ENCODE measurements at places on chromosomes 12 and 14.
A peak's percentile ranks its signal among the peaks of the same experiment; 100 is the strongest.

DNA sequence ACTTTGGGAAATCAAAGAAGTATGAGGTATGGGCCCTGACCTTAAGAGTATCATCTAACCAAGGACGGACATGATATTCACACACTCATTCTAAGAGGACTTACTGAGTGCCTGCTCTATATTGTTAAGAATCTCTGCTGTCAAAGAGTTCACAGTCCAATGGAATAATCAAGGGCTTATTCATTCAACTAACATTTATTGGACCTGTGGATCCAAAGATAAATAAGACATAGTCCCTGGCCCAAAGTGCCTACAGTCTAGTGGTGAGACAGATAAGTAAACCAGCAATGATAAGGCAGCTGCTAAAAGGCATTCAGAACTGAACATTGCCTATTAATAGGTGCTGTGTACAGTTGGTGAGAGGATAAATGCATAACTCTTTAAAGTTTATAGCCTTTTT, 11.0 kb downstream of the WDR20 start:
- no peak for DNase-seq

DNA sequence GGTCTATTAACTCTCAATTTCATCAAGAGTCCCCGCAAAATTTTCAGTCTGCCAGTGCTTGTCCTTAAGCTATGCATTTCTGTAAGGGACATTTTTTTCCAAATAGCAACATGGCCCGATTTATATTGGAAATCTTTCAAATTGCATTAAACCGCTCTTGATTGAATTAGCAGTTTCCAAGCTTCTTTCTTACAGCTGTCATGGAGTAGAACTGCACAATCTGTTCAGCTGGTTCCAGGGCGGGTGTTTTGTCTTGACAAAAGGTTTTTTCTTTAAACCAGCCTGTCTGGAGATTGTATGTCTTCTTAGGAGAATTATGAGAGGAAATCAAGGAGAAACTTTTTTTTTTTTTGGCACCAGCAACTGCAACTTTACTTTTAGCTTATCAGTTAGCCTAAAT, 185.8 kb downstream of the ALG10B start:
- DNase-seq, result peak; percentile 93

- DNase-seq, result peak; percentile 6
Measured at GRCh38 chr12:75816897-75817296, 214.7 kb downstream of the PHLDA1 start.

DNA sequence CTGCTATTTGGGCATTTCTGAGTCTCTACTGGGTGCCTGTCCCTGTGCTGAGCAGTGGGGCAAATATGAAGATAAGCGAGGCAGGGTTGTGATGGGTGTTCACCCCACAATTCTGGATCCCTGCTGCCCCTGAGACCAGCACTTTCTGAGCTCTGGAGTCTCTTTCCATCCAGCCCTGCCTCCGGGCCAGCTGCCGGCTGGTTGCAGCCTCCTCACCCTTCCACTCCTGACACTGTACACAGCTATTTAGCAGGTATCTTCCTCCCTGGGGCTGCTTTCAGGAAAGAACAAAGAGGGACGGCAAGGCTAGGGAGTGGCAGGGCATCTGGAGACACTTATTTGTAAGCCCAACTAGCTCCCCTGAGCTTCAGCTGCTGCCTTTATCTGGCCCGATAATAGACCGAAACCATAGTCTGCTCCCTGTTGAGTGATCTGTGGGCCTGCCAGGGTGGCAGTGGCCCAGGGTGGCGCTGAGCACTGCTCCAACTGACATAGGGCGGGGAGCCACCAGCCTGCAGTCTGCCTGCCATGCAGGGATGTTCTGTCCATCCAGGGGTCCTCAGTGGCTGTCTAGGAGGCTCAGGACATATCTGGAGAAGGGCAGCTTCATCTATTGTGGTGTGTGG, 7.6 kb upstream of the KRT80 start:
- DNase-seq, result no peak

DNA sequence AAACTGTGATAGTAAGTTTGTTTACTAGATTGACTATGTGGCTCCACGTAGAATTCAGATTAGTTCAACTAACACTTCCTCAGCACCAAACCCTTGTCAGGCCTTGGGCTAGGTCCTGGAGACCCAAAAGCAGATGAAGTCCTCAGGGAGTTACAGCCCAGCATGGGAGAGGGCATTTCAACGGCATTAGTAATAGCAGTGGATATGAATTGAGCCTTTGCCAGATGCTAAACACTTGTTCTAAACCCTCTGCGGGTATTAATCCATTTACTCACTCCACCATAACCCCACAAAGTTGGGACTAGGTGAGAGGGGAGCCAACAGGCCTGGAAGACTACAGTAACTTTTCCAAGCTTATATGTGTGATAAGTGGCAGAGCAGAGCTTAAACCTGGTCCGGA, 714.6 kb downstream of the DIO2 start:
- peak; percentile 26 for DNase-seq

- peak; percentile 60 for DNase-seq
Measured at GRCh38 chr12:119258556-119258955, 76.0 kb upstream of the CCDC60 start.

- no peak for DNase-seq
Measured at GRCh38 chr12:63078906-63079305, 72.1 kb downstream of the AVPR1A start.

- no peak for DNase-seq
Measured at GRCh38 chr12:84694116-84694515, 218.5 kb downstream of the SLC6A15 start.

DNA sequence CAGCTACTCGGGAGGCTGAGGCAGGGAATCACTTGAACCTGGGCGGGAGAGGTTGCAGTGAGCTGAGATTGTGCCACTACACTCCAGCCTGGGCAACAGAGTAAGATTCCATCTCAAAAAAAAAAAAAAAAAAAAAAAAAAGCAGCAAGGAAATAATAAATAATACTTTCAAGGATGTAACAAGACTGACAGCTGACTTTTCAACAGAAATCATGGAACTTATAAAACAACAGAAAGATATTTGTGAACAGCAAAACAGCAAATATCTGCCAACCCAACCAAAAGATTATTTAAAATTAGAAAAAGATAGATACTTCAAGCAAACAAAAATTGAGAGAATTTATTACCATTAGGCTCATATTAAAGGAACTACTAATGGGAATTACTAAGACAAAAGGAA, 115.1 kb downstream of the TSHR start:
- DNase-seq, result no peak

DNA sequence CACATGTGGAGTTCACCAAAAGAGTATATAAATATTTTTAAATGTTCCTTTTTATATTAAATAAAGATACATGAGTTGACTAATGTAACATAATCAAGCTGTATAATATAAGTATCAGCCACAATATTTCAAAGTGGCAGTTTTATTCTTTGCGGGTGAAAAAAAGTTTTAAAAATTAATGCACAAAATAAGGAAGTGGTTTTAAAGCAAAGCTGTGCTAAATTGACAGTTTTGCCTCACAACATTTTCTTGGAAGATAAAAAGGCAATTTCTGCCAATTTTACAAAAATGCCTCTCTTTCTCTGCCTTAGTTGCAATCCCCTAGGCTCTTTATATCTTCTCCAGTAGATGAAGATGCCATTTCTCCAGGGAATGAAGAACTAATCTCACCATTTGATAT, 719.1 kb downstream of the C12orf50 start:
- DNase-seq, result no peak

DNA sequence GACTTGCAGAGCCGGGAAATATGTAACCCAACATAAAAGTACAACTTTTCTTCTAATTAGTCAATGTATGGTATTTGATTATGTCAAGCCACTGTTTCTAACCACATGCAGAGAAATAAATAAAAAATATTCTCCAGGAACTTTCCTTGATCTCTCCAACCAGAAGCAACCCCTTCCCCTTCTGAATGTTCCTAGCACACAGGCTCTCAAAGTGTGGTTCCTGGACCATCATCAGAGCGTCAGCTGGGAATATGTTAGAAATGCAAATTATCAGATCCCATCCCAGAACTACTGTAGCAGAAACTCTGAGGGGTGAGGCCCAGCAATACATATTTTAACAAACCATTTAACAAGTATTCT, 21.0 kb upstream of the ITPR2 start:
- no peak for DNase-seq

- DNase-seq, result peak; percentile 83
Measured at GRCh38 chr12:96233939-96234461, 39.8 kb downstream of the ELK3 start.

GRCh38 chr14:63163306-63163705, 40.9 kb upstream of the RHOJ start:
- DNase-seq, result no peak

DNA sequence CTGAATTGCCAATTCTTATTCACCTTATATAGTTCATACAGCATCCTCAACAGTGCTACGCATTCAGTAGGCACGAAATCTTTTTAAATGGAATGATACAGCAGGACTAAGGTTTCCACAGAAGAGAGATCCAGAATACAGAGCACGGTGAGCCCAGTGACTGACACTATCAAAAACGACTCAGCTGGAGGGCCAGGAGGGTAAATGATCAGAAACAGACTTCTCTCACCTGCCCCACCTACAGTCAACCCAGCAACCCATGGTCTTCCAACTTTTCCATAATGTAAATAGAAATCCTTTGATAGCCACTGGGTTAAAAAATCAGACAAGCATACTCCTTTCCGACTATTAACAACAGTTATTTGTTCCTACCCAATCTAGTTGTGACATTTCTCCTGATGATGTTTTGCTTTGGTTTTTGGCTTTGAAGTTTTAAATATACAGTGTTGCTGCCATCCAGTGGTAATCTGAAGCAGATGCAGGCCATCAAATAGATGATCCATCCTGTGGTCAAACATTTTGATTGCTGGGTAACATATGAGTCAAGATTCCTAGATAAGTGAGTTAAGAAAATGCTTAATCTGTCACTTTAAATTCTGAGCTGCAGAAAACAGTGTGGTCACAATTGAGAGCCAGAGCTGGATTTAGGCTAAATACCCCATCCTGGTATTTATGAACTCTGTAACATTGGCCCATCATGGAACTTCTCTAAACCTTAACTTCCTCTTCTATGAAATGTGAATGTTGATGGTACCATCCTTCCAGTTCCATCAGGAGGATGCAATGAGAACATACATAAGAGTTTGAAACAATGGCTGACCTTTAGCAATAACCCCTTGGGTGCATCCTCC, 42.0 kb downstream of the GPHB5 start:
- DNase-seq, result peak; percentile 68

DNA sequence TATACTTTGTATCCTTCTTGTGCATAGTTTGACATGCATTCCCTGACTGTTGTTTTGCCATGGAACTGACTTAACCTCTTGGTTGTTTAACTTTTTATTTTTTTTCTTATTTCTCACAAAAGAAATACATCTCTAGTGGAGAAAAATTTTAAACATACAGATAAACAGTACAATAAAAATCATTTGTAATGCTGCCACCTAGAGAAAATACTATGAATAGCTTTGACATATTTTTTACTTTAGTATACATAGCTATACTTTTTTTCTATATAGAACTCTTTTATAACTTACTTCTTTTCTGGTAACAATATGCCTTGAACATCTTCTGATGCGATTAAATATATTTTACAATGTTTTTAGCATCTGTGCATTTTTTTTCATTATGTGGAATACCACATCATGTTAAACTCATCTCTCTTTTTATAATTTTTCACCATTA, 184.5 kb downstream of the AKAP6 start:
- peak; percentile 10 for DNase-seq

- DNase-seq, result peak; percentile 7
Measured at GRCh38 chr14:99751539-99752485, 41.4 kb upstream of the EML1 start.

DNA sequence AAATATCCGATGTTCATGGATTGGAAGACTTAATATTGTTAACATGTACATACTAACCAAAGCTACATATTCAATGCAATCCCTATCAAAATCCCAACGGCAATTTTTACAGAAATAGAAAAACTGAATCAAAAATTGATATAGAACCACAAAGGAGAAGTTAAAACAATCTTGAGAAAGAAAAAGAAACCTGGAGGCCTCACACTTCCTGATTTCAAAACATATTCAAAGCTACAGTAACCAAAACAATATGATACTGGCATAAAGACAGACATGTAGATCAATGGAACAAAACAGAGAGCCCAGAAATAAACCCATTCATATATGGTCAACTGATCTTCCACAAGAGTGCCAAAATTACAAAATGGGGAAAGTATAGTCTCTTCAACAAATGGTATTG, 5.4 kb upstream of the PELI2 start:
- no peak for DNase-seq

DNA sequence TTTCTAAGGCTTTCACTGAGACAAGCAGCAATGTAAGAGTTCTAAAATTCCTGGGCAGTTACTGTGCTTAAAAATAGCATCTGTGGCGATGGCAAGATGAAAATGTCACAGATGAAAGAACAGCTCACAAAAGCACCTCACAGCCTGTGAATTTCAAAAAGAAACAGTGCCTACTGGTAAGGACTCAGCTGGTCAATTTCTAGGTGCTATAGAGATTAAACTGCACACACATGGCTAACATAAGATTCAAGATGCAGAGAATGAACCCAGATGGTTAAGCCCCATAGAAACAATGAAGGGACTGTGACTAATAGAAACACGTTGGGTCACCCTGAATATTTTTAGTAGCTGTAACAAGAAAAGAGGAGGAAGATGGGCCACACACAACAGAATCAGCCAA, 12.0 kb upstream of the IL26 start:
- DNase-seq, result no peak

DNA sequence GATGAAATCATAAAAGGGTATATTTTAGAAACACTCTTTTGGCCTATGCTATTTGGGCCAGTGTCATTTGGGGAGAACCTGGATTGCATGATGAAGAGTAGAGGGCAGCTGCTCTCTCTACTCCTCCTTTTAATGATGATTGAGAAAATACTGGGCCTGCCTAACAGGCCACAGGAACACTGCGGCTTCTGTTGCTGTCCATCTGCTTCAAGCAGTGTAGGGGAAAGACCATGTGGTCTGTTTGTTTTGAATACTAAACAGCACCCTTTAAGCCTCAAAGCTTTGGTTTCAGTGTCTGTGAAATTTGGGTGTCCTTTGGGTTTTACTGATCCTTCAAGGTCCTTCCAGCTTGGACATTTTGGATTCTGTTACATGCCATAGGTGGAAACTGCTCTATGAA, 78.0 kb downstream of the TTC6 start:
- peak; percentile 35 for DNase-seq

DNA sequence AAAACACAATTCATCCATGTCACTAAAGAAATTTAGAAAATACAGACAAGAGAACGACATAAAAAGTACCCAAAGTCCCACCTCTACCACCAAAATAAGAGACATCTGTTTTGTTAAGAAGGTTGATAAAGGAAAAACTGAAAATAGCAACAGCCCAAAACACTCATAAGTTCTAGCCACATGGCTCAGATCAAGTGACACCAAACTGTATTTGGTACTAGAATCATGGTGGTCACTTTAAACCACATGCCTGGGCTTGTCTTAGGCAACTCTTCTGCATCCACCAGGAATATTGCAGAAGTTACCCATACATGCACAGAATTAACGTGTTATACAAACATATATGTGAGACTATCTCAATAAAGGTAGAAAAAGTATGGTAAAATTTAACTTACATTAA, 78.2 kb upstream of the GTF2A1 start:
- DNase-seq, result peak; percentile 30

DNA sequence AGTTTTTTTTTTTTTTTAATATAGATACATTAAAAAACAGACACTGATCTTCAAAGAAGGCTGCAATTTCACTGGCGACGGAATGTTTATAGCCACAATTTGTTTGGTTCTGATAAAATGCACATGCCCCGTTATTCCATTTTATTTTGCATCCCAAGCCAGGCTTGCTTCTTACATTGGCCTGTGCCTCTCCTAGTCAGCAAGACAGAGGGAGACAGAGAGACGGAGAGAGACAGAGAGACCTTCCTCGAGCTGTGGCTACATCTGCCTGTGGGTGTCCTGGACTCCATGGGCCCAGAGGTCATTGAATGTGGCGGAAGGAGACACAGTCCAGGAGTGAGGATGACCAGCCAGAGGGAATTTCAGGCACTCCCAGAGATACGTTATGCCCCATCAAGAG, 926.6 kb downstream of the VRK1 start:
- no peak for DNase-seq

Data from NCI-H82 (cell line).